ENCODE measurements at places on chromosomes 5 and 9.

DNA sequence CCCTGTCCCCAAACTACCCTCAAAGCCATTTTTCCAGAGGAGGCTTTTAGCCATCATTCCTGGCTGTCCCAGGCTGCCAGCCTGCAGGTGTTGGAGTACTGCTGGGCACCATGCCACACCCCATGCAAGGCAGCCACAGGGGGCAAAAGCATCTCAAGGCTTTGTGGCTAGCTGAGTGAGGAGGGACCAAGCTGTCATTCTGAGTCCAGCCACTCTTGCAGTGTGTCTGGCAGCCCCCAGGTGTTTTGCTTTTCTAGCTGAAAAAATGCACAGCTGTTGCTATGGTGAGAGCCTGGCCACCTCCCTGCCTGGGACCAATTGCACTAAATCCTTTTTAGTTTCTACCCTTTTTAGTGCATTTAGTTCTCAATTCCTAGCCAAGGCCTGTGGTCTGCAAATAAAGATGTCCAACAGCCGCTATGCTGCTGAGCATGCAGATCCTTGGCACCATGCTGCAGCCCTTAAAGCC lies 50.4 kb upstream of the PTGS1 start:
- no peak overlapping the region for H3K27ac ChIP-seq
- no peaks in the 10 kb centered on the region for H3K27me3 ChIP-seq
- no peak overlapping the region for H3K4me3 ChIP-seq
- no peak for DNase-seq
- H3K36me3 ChIP-seq: peaks cover 40% of the 10 kb centered on the region

GRCh38 chr5:67058998-67059743 lies 137.4 kb downstream of the CD180 start:
- no peak overlapping the region for H3K4me3 ChIP-seq
- no peak for DNase-seq
- H3K27me3 ChIP-seq: no peaks in the 10 kb centered on the region
- peaks cover 4% of the 10 kb centered on the region for H3K4me1 ChIP-seq
- no peak overlapping the region for H3K27ac ChIP-seq
- no peaks in the 10 kb centered on the region for H3K36me3 ChIP-seq

- no peak overlapping the region for H3K4me3 ChIP-seq
- no peaks in the 10 kb centered on the region for H3K27me3 ChIP-seq
- no peak overlapping the region for H3K27ac ChIP-seq
- H3K4me1 ChIP-seq: no peaks in the 10 kb centered on the region
These were observed 307.7 kb downstream of the ADGRV1 start for GRCh38 chr5:90866333-90866732.

DNA sequence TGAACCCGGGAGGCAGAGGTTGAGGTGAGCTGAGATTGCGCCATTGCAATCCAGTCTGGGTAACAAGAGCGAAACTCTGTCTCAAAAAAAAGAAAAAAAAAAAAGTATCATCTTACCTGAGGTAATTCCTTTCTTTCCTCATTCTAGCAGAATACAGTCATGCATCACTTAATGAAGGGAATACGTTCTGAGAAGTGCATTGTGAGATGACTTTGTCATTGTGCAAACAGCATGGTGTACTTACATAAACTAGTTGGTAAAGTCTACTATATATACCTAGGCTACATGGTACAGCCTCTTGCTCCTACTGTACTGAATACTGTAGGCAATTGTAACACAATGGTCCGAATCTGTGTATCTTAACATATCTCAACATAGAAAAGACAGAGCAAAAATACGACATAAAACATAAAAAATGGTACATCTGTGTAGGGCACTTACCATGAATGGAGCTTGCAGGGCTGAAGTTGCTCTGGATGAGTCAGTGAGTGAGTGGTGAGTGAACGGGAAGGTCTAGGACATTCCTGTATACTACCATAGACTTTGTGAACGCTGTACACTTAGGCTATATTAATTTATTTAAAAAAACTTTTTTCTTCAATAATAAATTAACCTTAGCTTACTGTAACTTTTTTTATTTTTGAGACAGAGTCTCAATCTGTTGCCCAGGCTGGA lies 100.4 kb downstream of the GLDC start:
- H3K4me3 ChIP-seq: no peak overlapping the region
- no peaks in the 10 kb centered on the region for H3K36me3 ChIP-seq
- H3K27ac ChIP-seq: no peak overlapping the region
- no peaks in the 10 kb centered on the region for H3K27me3 ChIP-seq

GRCh38 chr9:70285981-70286598 lies 27.3 kb downstream of the SMC5 start:
- no peak for DNase-seq
- no peak overlapping the region for H3K27ac ChIP-seq
- peaks cover 9% of the 10 kb centered on the region for H3K4me1 ChIP-seq
- H3K36me3 ChIP-seq: peaks cover 22% of the 10 kb centered on the region
- no peaks in the 10 kb centered on the region for H3K27me3 ChIP-seq

- H3K27ac ChIP-seq: no peak overlapping the region
- no peaks in the 10 kb centered on the region for H3K27me3 ChIP-seq
- peaks cover 33% of the 10 kb centered on the region for H3K36me3 ChIP-seq
- H3K4me3 ChIP-seq: peak overlapping the region; percentile 82
These were observed 961 bp downstream of the DPP7 start for GRCh38 chr9:137113385-137114159.

DNA sequence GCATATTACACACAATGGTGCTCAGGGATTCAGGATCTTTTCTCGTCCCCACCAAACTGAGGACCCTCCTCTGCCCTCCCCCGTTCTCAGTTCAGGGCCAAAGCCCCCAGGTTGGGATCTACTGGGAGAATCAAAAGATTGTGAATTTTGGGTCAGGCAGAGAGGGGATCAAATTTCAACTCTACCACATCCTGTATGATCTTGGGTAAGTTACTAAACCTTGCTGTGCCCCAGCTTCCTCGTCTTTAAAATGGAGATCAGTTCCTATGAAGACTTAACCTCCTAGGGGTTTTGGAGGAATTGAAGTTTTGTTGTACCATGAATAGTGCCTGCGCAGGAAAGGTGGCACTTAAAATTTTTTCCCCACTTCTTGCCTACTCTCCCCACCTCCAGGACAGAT lies 62.4 kb downstream of the RAI14 start:
- no peak for DNase-seq
- peaks cover 14% of the 10 kb centered on the region for H3K4me1 ChIP-seq
- H3K27me3 ChIP-seq: no peaks in the 10 kb centered on the region
- H3K4me3 ChIP-seq: no peak overlapping the region
- H3K27ac ChIP-seq: peak overlapping the region; percentile 64
- H3K36me3 ChIP-seq: no peaks in the 10 kb centered on the region

- no peak overlapping the region for H3K27ac ChIP-seq
- H3K4me3 ChIP-seq: no peak overlapping the region
- H3K36me3 ChIP-seq: no peaks in the 10 kb centered on the region
- no peaks in the 10 kb centered on the region for H3K27me3 ChIP-seq
These were observed 9.3 kb upstream of the TEX48 start for GRCh38 chr9:114691046-114691955.

DNA sequence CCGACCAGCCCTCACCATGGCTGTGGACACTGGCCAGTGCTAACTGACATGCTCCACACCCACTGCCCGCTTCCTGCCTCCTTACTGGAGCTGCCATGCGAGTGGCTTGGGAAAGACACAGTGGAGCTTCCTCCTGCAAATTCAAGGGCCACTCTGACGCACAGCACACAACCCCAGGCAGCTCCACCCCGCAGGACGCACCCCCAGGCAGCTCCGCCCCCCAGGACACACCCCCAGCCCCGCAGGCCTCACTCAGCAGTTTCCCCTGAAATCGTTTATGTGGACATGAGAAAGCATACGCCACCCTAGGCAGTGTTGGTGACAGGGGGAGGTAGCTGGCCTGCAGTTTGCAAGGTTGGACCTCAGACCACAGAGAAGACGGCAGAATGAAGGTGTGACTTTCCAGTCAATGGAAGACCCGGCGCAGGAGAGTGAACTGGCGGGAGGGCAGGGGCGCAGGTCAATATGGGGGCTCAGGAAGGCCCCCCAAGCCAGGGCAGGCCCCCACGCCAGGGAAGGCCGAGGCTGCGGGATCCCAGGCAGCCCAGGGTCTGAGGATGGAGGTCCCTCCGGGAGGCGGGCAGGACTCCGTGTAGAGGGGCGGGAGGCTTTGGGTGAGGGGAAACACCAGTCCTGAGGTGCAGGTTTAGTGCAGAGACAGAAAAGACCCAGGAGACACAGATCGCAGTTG lies 21.6 kb downstream of the LPCAT1 start:
- no peak overlapping the region for H3K4me3 ChIP-seq
- peak; percentile 58 for DNase-seq
- H3K27ac ChIP-seq: no peak overlapping the region
- H3K4me1 ChIP-seq: no peaks in the 10 kb centered on the region
- H3K36me3 ChIP-seq: no peaks in the 10 kb centered on the region

GRCh38 chr9:34599546-34599945 lies 10.0 kb upstream of the CNTFR start:
- DNase-seq: no peak
- no peak overlapping the region for H3K4me3 ChIP-seq
- no peaks in the 10 kb centered on the region for H3K4me1 ChIP-seq
- H3K36me3 ChIP-seq: no peaks in the 10 kb centered on the region

All from tibial artery (tissue), 4 donors.